ENCODE measurements at places on chromosomes 3 and 15.
A peak's percentile ranks its signal among the peaks of the same experiment; 100 is the strongest.

- no peak for DNase-seq
Observed at GRCh38 chr15:101348015-101348414, 53.0 kb upstream of the SNRPA1 start.

DNA sequence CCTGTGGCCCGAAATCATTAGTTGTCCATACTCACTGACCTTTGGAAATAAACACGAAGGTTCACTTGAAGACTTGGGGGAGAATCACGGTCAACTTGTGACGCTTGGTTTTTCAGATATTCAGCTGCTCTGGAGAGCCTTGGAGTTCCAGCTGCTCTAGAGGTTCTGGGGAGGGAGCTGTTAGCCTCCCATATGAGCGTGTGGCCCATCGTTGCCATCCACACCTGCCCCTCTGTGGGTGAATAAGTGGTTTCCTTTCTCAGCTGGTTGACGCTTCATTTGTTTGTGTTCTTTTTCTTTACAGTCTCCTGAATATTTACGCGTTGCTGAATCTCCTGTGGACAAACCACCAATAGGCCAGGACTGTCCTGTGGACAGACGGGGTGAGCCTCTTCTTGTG, 35.6 kb downstream of the APBA2 start:
- no peak for DNase-seq

DNA sequence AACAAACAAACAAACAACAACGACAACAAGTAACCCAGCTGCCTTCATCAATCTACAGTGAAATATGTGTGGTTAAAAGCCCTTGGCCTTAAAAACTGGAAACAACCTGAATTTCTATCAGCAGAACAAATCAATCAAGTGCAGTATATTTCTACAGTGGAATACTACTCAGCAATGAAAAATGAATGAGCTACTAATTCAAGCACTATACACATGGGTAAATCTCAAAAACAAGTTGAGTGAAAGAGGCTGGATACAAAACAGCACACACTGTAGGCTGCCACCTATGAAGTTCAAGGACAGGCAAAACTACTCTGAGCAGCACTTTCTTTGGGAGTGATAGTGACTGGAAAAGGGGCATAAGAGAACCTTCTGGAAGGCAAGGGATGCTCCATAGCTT, 395.5 kb upstream of the PROK2 start:
- no peak for DNase-seq

GRCh38 chr15:91706322-91707032, 147.0 kb upstream of the SLCO3A1 start:
- DNase-seq = peak; percentile 59

GRCh38 chr3:29329986-29330890, 49.4 kb downstream of the RBMS3 start:
- DNase-seq = no peak

- no peak for DNase-seq
Observed at GRCh38 chr3:17360991-17361390, 381.4 kb downstream of the TBC1D5 start.

DNA sequence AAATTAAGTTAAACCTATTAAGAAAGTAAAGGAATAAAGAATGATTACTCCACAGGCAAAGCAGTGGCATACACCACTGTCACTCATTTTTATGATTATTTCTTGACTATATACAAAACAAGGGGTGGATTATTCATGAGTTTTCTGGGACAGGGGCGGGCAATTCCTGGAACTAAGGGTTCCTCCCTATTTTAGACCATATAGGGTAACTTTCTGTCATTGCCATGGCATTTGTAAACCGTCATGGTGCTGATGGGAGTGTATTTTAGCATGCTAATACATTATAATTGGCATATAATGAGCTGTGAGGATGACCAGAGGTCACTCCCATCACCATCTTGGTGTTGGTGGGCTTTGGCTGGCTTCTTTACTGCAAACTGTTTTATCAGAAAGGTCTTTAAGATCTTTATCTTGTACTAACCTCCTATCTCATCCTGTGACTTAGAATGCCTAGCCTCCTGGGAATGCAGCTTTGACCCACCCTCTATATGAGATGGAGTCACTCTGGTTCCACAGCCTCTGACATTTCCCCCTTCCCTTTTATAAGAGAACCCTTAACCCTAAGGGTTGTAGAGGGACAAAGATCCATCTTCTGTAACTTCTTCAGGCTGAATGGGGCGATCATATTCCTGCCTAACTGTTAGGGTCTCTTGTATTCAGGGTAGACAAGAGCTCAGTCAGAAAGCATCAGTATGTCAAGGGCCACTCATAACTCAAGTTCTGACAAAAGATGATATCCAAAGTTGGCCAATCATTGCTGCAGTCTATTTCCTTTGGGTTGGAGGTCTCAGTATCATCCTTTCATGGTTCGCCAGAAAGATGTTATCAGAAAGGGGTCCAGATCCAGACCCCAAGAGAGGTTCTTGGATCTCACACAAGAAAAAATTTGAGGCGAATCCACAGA, 79.5 kb upstream of the LIPC start:
- no peak for DNase-seq

- DNase-seq = no peak
Observed at GRCh38 chr3:116291141-116291540, 154.1 kb downstream of the LSAMP start.

GRCh38 chr15:58291848-58292247, 139.9 kb upstream of the LIPC start:
- DNase-seq = no peak

- DNase-seq = no peak
Observed at GRCh38 chr3:64743887-64744243, 56.1 kb upstream of the ADAMTS9 start.

DNA sequence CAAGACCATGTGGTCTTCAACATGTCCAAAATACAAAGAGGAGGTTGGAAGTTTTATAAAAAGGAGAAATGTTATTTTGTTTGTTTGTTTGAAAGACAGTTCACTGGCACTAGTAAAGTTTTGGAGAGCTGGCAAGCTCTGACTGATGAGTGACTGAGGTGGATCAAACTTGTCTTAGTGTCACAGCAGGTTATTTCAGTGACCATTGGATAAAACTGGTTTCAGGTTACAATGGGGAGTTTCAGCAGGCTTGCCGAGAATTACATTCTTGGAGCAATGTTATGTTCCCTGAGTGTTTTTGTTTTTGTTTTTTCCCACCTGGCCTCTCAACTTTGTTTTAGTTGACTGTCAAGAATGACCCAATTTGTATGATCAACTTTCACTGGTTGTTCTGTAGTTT, 414.5 kb upstream of the ARHGEF26 start:
- no peak for DNase-seq

- DNase-seq = no peak
Observed at GRCh38 chr15:85693277-85693676, 101.4 kb downstream of the KLHL25 start.

DNA sequence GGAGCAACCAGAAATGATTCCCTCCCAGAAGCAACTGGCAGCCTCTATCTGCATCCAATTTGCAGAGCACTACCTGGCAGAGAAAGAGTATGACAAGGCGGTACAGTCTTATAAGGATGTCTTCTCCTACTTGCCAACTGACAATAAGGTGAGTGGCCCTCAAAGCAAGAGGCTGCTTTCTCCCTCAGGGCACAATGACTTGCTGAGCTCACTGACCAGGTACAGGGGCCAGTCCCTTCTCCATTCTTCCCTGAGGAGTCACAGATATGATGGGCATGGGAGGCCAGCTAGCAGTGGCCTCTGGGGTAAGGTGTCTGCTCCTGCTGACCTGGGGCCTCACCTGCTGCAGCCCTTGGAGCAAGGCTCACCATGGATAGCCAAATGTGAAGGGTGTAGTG, 20.3 kb downstream of the CSRNP1 start:
- DNase-seq = no peak

DNA sequence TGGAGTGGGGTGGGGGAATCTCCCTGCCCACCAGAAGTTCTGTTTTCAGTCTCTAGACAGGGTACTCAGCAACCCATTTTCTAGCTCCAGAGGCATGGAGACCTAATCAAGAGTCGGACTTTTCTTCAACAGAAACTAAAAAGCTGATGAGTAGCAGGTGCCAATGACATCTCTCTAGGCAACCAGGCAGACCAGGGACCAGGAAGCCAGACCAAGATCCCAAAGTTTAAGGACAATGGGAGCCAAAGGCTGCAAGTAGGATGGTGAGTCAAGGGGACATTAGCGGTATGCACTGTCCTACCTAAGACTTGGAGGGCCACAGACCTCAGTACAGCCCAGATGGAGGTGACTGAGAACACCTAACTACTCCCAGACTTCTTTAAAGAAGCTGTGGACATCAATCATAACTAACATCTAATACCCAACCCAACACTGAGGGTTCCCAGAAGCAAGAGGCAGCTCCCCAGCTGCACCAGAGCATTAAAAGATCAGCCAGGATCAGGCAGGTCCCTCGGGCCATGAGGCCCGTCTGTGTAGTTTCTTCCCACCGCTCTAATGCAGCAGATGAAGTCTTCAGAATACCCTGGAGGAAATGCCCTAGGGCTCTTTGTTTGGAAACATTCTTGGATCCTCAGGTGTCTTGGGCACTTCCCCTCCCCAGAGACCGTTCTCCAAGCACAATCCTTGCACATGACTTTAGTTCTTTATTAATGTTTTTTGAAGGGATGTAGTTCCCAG, 979 bp downstream of the CCDC71 start:
- DNase-seq = no peak

DNA sequence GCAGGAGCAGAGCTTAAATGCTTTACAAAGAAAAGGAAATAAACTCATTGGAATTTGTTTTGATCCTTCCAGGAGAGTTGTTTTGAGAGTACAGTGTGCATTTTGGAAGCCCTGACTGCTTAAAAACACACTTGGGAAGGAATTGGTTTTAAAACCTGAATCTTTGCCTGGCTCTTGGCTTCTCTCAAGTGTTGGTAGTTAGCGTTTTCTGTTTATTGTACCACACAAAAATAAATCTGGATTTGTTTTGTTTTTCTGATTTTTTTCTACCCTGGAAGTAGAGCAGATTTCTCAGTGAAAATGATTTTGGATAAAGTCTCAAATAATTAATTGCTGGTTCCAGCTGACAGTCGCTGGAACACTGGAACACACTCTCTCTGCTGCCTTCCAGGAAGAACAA, 90.6 kb downstream of the CHST2 start:
- DNase-seq = no peak

GRCh38 chr3:175486255-175486654, 627.1 kb downstream of the NAALADL2 start:
- no peak for DNase-seq

DNA sequence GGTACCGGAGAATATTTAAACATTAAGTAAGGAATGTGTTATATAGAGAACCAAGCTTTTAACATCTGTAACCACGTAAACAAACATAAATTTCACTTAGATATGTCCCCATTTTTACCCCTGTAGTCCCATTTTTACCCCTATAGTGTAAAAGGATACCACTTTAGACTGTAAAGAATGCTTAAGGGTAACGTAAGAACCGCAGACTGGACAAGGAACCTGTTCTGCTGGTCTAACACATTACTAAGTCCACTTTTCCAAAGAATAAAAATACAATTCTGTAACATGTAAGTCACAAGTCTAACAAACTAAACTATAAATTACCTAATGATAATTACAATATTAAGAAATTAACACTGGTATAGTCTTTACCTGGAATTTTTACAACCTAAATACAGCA, 2.9 kb downstream of the SLC12A6 start:
- DNase-seq = no peak

Data from NCI-H1092 treated with DMSO at 0.1 percent for 48 hours (cell line).